ENCODE measurements at places on chromosomes 16 and 17. TPM values are rescaled to one million over a fixed set of nuclear protein-coding genes. Genes with fewer than 3 reads are reported as not detected.

The GOSR2 gene
- total RNA-seq = 37.2 TPM

The TCAP gene
- 0.34 TPM for total RNA-seq

The OR3A3 gene
- total RNA-seq = not detected

The JPH3 gene
- under 0.01 TPM for total RNA-seq

The ITGB3 gene
- 4.7 TPM for total RNA-seq

The NAA60 gene
- total RNA-seq = 14.6 TPM

The CCL7 gene
- total RNA-seq = not detected
